ENCODE measurements at places on chromosomes 5 and 9.

DNA sequence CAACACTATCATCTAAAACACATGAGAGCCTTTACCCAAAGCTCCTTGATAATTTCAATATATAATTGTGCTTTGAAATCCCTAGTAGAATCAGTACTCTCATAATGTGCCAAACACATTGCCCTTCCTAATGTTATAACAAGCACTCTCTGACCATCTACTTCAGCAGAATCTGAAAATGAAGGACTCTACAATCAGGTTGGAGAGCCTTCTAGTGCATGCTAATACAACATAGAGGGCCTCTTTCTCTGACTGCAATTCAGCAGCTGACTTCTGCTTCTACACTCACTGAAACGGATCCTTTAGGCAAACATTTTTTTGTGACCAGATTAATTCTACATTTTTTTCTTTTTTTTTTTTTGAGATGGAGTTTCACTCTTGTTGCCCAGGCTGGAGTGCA is 155.6 kb downstream of the EPB41L4A start:
- no peak for DNase-seq

DNA sequence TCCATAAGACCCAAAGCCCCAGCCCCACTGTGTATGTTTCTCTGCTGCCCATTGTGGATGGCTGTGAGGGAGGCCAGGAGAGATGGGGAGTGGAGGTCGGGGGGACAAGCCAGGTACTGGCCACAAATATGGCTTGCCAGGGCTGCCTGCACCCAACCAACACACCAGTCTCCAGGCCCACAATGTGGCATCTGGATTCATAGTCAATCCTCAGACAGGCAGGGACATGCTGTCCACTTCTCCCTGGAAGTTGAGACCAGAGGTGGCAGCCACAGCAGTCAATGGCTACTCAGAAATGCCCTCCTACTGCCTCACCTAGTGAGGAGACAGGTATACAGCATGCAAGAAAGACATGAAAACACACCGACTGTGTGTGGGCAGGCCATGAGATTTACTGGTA is 61.2 kb upstream of the SLC25A51 start:
- DNase-seq = no peak

DNA sequence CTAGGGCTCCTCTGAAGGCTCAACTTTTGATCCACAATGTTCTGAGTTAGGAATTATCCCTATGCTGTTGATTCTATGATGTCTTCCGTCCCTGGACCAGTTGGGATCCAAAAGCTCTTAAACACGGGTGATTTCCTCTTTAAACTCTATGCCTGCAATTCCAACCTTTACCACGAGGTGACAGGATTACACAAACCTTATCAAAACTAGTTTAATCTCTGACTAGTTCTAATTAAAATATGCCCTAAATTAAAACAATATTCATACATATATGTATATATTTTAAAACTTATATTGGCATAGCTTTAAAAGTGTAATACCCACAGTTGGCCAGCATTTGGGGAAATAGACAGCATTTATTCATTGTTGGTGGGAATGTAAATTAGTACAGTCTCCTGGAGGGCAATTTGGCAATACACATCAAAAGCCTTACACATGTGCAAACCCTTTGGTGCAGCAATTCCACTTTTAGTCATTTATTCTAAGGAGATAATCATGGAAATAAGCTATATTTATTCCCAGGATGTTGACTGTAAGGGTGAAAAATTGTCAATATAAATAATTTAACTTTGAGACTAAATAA is 51.6 kb upstream of the PHYKPL start:
- no peak for DNase-seq

DNA sequence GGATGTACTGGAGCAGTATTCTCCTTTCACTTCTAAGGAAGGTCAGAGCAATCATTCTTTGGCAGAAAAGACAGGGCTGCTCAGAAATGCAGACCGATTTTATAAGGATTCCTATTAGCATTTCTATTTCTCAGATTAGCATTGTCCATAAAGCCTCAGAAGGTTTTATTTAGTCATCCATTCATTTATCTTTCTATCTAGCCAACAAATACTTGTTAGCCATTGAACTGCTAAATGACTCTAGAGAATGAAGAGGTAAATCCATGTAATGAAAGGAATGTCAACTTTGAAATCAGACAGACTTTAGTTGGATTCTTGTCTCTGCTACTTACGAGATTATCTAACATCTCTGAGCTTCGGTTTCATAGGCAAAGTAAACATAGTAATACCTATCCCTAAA is 165.2 kb downstream of the SLC25A46 start:
- DNase-seq = no peak

DNA sequence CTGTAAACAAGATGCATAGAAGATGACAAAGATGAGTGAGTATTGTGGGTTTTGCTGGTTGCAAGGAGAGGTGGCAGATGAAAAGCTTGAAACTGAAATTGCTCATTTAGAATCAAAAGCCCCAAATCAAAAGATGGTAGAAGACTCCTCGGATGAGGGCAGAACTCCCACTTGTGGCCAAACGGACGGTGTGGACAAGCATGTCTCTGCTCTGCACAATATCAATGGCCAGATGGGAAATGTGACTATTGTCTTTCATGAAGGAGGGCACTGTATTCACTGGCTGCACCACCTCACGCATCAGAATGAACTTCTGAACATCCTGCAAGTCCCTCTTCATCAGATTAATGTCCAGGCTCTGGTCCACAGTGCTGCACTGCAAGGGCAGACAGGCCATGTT is 541.7 kb downstream of the MTRR start:
- no peak for DNase-seq

GRCh38 chr9:88800329-88800682 is 191.0 kb upstream of the S1PR3 start:
- no peak for DNase-seq

DNA sequence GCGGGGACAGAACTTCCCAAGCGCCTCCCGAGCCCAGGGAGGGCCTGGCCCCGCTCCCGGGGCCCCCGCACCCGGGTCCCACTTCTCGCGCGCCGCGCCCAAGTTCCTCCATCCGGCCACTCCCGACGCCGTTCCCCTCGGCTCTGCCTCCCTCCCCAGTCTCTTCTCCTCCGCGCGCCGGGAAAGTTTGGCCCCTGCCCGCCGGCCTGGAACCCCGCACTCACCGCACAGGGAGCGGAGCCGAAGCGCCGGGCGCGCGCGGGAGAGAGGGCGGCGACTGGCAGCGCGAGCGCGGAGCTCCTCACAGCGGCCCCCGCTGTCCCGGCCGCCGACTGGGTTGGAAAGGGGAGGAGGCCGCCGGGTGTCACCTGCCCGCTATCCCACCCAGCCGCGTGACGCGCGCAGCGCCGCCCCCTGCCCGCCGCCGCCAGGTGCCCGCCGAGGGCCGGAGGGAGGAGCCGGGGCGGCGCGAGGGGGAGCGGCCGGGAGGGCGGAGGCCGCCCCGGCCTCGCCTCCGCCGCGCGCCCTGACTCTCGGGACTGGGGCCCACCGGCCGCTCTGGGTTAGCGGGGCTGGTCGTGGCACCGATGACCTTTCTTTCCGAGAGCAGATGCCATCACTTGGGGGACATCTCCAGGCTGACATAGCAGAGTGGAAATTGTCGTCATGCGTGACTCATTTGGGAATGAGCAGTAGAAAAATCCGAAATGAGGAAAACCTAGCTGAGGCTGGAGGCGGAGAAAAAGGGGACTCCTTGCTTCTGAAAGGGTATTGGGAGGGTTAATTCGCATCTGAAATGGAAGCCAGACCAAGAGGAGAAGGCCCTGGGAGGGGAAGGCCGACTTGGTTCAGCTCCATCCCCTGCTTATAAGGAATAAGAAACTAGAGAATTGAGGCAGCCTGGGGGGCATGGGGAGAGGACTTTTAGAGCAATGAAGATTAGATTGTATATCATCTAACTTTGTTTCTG is at the start of gene ELOVL7:
TSS of gene ELOVL7 (minus strand) at position 334 of the 970 bp plus-strand sequence. CDS start 56,872 bp downstream, outside the sequence.
- no peak for DNase-seq

DNA sequence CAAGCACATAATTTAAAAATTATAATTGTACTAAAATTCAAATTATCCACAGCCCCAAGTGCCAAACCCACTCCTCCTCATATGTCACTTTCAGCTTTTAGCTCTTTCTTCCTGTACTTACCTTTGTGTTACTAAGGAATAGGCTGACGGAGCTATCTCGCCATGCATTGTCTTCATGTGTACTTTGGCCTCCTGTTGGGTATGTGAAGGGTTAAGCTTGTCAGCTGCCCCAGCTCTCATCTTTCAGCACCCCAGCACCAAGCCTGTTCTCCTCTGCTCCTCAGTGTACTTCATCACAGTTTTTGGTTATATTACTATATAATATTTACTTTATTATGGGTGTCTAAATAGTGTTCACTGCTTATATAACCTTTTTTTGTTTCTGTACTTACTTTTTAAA is 46.2 kb downstream of the OSTF1 start:
- no peak for DNase-seq

DNA sequence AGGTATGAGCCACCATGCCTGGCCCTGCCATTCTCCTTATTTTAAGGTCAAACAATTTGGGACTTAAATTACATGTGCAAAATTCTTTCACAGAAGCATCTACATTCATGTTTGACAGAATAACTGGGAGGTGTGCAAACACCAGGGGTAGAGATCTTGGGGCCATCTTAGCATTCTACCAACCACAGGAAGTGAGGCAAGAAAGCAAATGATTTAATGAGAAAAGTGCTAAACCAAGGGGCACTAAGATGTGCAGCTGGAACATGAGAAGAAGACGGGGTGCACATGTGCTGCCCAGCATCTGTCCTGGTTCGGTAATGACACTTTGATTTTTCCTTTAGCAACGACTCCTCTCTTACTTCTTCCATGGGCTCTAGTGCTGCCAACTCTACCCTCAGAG is 1.2 kb upstream of the F12 start:
- no peak for DNase-seq

DNA sequence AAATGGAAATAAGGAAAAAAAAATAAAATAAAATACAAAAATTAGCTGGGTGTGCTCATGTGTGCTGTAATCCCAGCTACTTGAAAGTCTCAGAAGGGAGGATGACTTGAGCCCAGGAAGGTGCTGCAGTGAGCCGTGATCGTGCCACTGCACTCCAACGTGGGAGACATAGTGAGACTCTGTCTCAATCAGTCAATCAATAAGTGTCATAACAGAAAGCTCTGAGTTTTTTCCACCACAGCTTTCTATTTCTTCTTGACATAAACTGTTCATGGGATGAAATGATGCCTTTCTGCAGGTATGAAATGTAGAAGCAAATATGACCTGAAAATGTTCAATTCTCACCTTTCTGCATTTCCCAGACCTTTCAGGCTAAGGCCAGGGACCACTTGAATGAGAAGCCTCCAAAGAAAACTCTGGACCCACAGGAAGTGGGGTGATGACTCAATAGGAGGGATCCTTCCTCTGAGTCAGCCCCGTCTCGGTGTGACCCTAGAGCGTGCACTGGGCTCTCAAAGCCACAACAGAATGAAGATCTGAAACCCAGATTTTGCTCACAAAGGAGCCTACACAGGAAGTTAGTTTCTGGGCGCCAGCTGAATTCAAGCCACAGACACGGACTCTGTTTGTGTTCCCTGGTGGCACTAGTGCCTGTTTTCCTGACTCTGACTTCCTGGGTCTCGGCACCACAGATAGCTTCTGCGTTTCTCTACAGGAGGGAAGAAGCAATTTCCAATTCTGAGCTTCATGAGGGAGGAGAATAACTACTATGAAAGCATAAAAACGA is 62.0 kb downstream of the ANKH start:
- DNase-seq = peak; percentile 35

DNA sequence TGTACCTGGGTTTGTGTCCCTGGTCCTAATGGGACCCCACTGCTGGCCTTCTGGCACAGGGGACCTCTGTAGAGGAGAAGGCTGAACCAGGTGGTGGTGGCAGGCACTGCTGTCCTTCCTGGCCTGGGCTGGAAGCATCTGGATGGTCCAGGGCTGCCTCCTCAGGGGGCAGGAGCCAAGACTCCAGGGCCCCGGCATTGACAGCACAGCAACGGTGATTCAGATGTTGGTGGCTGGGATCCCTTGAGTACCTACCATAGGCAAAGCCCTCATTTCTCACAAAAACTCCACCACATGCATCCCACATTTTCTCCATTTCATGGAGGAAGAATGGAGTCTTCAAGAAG is 15.0 kb downstream of the FGD3 start:
- no peak for DNase-seq

GRCh38 chr9:124296094-124296493 is 38.3 kb downstream of the NEK6 start:
- DNase-seq = no peak

- no peak for DNase-seq
Measured at GRCh38 chr9:125190361-125190801, 778 bp upstream of the PPP6C start.

Measured in stimulated activated CD8-positive, alpha-beta memory T cell treated with anti-CD3 and anti-CD28 coated beads, Interleukin-4, amount 100 ng/mL, for 1 hour (primary cell).